ENCODE measurements at places on chromosomes 2 and 18.

- DNase-seq: no peak
Measured at GRCh38 chr18:41700416-41700815, 254.6 kb upstream of the PIK3C3 start.

DNA sequence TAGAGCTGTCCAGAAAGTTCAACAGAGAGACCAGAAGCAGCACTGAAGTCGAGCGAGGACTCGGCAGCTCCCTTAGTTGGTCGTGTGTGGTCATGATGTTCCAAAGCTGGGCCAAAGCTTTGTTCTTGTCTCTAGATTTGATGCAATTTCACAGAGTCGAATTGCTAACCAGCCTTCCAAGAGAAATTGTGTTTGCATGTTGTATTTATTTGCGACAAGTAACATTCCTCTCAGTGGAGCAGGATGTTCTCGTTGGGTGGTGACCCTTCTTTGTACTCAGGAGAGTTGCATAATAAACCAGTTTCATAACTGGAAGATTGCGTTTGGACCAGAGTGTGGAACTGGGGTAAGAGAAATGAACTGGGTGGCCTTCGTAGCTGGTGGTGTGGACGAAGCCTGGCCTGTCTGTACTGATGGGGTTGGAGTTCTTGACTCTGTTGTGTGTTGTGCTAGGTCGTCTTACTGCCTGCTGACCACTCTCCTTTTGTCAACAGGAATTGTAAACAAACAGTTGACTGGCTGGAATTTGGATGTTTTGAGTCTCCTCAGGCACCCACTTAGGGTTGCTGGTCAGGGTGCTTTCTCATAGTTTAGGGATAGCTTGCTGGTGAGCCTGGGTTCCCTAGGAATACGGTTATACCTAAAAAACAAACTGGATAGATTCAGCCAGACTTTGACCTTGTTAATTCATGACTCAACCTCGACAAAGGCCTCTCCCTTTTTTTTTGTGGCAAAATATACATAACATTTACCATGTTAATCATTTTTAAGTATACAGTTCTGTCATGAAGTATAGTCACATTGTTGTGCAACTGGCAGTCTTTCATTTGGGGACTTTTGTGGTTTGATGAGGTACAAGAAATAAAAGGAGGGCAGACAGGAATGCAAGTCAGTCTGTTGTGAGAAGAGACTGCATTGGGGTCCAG, 28.9 kb upstream of the TOGARAM2 start:
- DNase-seq: no peak

- no peak for DNase-seq
Measured at GRCh38 chr2:98869272-98869641, 66.8 kb downstream of the CRACDL start.

DNA sequence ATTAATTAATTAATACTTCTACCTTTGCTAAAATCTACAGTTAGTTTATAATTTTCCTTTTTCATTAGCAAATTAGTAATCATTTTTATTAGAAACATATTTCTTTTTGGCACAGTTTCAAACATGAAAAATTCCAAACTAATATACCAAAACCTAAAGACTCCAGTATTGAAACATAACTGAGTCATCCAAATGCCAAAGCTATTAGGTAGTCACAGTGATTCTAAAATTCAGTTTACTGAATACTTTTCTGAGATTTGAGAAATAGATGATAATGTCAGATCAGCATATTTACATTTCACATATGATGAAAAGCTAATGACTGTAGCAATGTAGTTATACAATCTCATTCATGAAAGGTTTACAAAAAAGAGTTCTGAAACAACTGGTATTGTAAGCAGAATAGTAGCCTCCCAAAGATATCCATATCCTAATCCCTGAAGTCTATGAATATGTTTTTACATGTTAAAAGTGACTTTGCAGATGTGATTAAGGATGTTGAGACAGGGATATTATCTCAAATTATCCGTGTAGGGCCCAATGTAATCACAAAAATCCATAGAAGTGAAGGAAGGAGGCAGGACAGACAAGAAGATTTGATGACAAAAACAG, 680.2 kb upstream of the CHAC2 start:
- DNase-seq: no peak

- DNase-seq: peak; percentile 19
Measured at GRCh38 chr2:143823876-143824275, 694.7 kb downstream of the ARHGAP15 start.

DNA sequence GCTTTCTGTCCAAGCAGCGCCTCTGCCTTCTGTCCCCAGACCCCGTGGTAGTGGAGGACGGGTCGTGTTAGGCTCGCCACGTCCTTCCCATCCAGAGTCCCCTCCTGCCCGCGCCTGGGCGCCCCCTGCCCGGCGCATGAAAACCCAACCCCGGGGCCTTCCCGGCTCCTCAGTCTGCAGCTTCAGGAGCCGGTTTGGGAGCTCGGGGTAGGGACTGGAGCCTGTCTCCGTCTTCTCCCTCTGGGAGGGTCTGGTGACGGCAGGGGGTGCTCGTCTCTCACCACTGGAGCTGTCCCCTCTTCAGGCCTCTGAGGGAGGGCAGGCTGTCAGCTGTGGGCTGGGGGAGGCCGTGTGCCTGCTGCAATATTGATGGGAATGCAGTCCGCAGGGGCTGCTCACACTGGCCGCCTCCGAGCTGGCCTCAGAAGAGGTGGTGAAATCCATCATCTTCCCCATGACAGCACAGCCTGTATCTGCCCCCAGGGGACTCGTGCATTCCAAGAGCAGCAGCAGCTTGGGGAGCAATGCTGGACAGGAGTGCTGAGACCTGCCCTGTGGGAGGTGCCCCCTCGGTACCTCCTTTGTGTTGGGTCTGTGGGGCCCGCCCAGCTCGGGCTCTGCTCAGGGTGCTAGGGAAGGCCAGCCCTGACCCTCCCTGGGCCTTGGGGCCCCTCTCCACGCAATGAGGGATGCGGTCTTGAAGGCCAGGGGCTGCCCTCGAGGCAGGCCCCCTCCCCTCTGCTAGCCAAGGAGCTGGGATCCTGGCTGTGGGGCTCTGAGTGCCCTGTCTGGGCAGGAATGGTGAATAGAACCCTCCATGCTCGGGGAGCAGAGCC, 17.8 kb upstream of the KLHL30 start:
- no peak for DNase-seq

DNA sequence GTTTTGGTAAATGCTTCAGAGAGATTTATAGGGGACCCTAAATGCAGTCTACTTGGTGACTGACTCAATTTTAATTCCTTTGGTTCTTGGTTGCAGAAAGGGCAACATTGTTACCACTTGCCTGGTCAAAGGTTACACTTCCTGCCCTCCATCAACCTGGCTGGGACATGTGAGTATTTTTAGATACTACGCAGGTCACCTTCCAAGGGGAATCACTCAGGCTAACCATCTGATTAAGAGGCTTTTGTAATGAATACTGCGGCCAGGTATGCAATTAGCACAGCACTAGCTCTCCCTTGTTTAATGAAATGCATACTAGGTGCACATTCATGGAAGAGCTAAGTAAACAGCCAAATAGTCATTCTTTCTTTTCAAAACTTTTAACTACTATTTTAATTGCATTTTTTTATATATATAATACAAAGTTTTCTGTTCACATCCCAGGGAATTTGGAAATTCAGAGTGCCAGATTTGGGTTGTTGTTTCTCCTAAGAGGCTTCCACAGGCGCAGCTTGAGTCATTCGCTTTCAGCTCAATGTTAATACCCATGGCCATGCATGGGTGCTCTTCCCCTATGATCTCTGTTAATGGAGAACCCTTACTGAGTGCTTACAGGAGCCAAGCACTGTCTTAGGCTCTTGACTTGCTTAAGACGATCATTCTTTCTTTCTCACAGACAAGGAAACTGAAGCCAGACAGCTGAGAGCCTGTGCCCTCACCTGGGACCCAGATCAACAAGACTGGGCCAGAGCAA, 152.2 kb downstream of the MTX2 start:
- no peak for DNase-seq

- no peak for DNase-seq
Measured at GRCh38 chr2:161166538-161167409, 6.5 kb downstream of the TANK start.

GRCh38 chr2:231926761-231927565, 767 bp upstream of the NPPC start:
- DNase-seq: peak; percentile 49

- no peak for DNase-seq
Measured at GRCh38 chr2:8076448-8077342, 605.2 kb upstream of the ID2 start.

DNA sequence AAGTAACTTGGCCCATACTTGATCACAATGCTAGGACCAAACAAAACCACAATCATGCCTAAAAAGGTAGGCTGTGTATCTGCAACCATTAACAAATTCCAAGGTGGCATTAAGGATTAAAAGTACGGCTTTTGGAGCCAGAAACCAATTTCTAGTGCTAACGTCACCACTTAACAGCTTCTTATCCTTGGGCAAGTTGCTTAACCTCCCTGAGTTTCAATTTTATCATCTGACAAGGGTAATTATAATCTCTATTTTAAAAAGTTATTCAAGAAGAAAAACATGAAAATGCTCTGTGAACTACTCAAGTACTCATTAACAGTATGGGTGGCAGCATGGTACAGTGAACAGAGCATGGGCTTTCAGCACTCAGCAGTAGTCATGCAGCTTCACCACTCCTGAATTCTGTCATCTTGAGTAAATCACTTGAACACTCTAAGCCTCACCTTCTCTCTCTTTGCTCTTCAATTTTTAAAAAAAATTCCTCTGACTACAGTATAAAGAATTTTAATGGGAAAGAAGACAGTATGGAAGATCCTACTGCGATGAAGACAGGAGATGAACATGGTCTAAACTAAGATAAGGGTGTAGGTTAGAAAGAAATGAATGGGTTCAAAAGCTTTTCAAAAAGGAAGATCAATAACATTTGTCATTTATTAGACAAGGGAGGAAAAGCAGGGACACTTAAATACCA, 69.2 kb downstream of the SS18 start:
- DNase-seq: no peak

DNA sequence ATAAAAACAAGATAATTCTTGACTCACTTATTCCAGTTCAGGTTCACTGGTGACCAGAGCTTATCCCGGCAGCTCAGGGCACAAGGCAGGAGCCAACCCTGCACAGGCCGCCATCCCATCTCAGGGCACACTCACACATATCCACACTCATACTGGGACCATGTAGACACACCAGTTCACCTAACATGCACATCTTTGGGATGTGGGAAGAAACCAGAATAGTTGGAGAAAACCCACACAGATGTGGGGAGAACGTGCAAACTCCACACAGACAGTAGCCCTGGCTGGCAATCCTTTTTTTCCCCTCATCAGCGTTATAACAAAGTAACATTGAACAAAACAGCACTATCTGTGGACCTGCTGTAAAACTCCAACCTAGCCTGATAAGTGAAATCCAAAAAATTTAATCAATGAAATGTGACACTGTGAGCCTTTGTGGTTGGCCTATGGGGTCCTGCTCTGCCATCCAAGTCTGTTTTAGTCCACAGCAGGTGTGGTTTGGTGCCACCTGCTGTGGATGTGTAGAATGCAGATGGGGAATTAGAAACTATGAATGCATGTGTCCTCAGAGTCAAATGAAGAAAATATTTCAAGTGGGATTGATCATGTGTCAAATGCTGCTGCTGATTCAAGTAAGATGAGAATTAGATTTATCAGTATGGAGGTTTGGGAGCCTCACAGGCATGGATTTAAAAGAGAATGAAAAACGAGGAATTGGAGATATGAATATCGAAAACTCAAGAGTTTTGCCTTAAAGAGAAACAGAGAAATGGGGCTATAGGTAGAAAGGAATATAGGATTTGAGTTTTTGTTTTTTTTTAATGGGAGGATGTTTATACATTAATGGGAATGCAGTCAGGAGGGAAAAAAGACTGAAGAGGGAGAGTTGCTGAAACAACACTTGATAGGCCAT, 47.0 kb downstream of the UGP2 start:
- peak; percentile 61 for DNase-seq
